ENCODE measurements at places on chromosomes 12 and 14.

GRCh38 chr14:76941544-76941943 is 87.0 kb downstream of the IRF2BPL start:
- peak; percentile 64 for DNase-seq

GRCh38 chr14:35444104-35444503 is 39.6 kb upstream of the NFKBIA start:
- DNase-seq: no peak

DNA sequence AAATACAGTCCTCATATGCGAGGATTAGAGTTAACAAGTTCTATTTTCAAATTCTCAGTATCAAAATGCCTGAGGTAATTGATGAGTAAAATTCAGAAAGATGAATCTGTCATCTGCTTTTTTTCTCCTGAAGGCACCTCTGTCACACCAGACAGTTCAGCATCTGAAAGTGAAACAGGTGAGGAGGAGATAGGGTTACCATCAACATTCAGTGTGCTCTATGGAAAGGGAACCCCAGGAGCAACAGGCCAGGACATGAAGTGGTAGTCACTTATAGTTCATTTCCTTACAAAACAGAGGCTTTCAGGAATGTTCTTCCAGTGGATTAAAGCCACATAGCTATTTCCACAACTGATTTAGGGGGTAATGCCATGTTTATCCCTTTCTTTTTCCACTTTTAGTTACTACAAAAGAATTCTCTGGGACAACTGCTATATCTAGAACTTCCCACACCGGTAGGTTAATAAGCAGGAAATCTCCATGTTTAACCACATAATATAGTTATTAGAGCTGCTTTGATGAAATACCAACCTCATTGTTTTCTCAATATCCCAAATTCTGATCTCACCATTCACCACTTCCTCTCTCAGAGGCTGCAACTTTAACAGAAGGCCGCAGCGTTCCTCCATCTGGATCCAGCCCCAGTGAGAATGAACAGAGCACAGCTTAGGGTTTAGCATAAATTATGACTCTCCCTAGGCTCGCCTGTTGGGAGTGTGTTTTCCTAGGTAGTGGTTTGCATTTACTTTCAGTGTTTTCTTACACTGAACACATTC is 177.0 kb upstream of the CNTN1 start:
- peak; percentile 24 for DNase-seq

GRCh38 chr12:53758081-53758729 is 6.4 kb upstream of the CISTR start:
- no peak for DNase-seq

- DNase-seq: no peak
Observed at GRCh38 chr14:74202113-74202512, 37.1 kb upstream of the VSX2 start.

- DNase-seq: no peak
Observed at GRCh38 chr14:34867199-34867598, 8.0 kb downstream of the BAZ1A start.

- DNase-seq: no peak
Observed at GRCh38 chr14:82511399-82511798, 977.7 kb upstream of the SEL1L start.

- DNase-seq: peak; percentile 76
Observed at GRCh38 chr12:7219599-7220243, 30.2 kb downstream of the PEX5 start.

- no peak for DNase-seq
Observed at GRCh38 chr14:96086574-96087077, 47.5 kb downstream of the C14orf132 start.

- DNase-seq: no peak
Observed at GRCh38 chr12:67795236-67795635, 146.7 kb downstream of the DYRK2 start.

- no peak for DNase-seq
Observed at GRCh38 chr12:85626001-85626783, 210.0 kb downstream of the RASSF9 start.

DNA sequence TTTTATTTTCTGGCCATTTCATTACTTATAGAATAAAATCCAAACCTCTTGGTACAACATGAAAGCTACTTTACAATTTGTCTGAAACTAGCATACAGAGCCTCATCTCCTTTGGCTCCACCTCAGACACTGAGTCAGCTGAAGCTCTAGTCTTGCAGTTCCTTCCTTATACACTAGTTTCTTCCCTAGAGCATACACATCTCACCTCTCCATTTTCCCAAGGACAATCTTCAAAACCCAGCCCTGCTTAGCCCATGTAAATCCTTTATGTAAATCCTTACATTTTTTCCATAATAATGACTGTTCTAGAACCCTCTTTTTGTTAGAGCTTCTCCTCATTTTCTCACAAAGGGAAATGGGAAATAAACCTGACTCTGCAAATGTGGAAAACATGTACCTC is 463.4 kb downstream of the SLC16A7 start:
- no peak for DNase-seq

DNA sequence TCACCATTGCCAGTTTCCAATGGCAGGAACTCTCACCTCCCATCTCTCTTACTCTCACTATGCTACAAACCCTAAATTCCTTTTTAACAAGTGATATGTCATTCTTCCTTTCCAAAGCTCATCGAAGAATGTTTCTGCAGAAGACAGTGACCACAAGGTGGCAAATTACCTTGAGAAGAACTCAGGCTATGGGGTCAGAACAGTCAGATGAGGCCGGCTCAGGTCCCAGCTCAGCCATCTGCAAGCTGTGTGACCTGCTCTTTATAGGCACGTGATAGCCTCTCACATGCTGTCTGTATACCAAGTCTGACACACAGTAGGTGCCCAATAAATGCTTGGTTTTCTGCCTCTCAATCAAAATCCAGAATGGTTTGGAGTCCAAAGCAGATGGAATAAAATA is 80.7 kb downstream of the FOXN3 start:
- no peak for DNase-seq

GRCh38 chr12:104799458-104799857 is 158.6 kb downstream of the SLC41A2 start:
- DNase-seq: no peak

DNA sequence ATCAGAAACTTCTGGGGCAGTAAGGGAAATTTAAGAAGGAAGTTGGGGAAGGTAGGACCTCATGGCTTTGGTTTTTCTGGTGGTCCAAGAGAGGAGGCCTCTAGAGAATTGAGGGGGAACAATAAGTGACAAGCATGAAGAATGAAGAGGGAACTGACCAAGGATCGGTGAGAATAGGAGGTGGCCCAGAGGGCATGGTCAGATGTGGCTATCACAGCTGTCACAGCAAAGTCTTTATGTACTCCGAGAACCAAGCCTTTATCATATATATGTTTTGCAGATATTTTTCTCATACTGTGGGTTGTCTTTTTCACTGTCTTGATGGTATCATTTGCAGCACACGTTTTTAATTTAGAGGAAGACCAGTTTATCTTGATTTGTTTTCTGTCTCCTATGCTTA is 64.3 kb downstream of the PPP2R5C start:
- no peak for DNase-seq

- DNase-seq: no peak
Observed at GRCh38 chr14:104086210-104086660, 735 bp downstream of the ASPG start.

DNA sequence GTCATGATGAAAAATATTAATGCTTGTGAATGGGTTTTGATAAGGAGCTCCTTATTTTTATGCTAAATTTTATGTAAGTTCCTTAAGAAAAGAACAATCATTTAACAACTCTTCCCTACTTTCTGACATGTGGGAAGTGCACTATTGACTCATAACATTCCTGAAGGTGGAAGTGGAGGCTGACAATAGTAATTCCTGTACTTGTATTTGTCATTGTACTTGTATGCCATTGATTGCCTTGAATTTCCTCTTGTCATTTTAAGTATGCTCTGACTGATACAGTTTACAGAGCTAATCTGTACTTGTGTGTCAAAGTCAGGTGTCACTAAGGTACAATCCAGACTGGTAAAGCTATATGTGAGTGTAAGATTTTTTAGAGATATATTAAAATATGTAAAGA is 440.0 kb downstream of the SLC16A7 start:
- DNase-seq: no peak

DNA sequence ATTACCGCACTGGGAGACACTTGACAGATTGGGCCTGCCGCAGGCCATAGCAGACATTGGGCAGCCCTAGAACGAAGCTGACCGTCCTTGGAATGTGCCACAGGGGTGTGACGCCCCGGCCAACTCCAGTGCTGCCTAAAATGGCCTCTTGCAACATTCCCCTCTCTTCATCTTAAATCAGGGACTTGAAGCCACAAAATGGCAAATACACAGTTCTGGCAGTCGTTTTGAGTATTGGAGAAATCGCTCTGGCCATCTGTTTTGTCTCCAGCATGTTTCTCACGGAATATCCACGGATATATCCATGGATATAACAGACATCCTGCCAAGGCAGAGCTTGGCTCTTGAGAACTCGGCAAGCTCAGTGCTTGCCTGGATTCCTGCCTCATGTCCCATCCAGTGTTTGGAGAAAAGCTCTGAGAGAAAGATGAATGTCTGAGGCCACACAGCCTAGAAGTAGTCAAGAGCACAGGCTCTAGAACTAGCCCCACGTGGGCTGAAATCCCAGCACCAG is 158.4 kb downstream of the CHST11 start:
- peak; percentile 60 for DNase-seq

DNA sequence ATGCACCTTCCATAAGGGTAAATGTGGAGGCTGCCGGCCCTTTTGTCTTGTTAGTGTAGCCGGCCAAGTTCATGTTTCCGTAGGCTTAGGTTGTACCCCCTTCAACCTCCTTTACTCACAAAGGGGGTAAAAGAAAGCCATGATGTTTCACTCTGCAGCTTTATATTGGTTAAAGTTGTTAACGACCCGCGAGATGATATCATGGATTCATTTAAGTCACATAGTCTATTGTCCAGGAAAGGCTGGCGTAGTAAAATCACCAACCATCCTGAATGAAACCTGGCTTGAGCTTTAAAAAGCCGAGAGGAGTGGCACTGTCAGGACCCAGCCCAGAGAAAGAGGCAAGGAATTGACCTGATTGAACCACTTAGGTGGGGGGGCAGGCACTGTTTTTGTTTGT is 1.3 kb downstream of the UNG start:
- DNase-seq: no peak

- no peak for DNase-seq
Observed at GRCh38 chr12:15547691-15548090, 225.4 kb downstream of the PTPRO start.

DNA sequence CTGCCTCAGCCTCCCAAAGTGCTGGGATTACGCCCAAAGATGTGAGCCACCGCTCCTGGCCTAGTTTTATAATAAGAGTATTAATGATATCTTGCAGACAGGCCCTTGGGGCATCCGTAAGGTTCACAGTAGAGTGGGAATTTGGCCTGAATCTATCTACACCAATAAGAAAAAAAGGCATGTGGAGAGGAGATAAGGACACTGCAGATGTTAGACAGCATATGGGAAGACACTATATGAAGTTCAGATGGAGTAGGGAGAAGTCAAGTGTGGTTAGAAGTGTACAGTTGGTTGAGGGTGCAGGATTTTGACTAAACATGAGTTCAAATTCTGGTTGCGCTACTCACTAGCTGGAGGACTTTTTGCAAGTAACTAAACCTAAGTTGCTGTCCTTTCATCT is 8.5 kb upstream of the TTC8 start:
- no peak for DNase-seq

- no peak for DNase-seq
Observed at GRCh38 chr12:84732828-84733340, 179.7 kb downstream of the SLC6A15 start.

DNA sequence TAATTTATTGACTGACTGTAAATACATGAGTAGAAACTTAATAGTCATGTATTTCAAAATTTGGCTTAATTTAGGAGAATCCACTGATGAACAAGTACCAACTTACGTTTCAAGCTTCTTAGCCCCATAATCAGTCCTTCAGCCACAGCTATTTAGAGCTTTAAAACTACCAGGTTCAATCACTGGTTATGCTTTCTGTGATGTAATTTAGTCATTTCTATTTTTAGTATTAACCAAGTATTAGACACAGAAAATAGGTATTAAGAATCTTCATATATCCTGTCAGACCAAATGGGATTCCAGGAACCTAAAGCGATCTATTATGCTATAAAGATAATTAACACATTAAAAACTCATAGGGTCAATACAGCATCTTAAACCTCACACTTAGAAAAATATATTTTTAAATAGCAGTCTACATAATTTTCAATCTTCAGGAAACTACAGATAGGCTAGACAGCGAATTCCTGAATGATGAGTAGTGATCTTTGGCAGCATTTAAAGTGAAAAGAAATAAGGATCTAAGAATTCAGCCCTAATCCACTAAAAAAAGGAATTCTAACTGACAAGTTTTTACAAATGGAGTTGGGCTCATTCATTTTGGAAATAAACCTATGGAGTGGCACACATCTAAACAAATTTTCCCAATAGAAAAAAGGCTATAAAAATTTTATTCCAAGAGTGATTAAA is 51.5 kb downstream of the ZC3H14 start:
- DNase-seq: no peak

GRCh38 chr12:96108321-96108720 is 72.9 kb upstream of the LTA4H start:
- DNase-seq: peak; percentile 42

DNA sequence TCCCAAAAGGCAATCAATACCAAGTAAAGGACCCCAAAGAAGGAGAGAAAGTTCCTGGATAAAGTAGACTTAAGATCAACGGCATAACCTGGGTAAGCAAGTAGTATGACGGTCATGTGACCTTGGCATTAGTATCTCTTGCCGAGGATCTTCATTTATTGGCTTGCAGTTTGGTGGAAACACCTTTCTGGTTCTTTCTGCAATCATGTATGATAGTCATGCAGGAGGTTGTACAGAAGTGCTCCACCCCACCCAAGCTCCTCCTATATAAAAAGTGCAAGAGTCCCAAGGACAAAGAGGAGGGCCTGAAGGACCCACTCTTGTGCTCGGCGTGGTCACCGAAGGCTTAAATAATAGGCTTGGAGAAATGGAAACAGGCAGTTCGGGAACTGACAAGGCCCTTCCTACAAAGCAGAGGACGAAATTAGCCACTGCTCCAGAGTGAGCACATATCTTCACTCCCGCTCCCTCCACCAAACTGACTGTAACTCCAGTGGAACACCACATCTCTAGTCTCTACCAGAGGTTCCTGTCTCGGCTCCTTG is 750 bp downstream of the CS start:
- no peak for DNase-seq

- no peak for DNase-seq
Observed at GRCh38 chr12:114668886-114669288, 15.1 kb downstream of the TBX3 start.

GRCh38 chr14:33949411-33949893 is 1.4 kb downstream of the EGLN3 start:
- DNase-seq: no peak
